Camera-type eye (tissue), 1 donor: ENCODE measurements at places on chromosomes 1 and 21. TPM values are rescaled to one million over a fixed set of nuclear protein-coding genes. Genes with fewer than 3 reads are reported as not detected.

FAM72C gene
- 0.77 TPM for total RNA-seq

SLAMF9 gene
- not detected for total RNA-seq

OVAAL gene
- not detected for total RNA-seq

PYHIN1 gene
- total RNA-seq, result not detected

CYB5RL gene
- total RNA-seq, result 10.9 TPM

HPDL gene
- total RNA-seq, result 1.4 TPM

WDR4 gene
- total RNA-seq, result 14.5 TPM

IL12RB2 gene
- 1.1 TPM for total RNA-seq

LRRC71 gene
- not detected for total RNA-seq

NR1I3 gene
- total RNA-seq, result not detected

NHLH1 gene
- total RNA-seq, result 2.7 TPM

LEFTY2 gene
- total RNA-seq, result 4.2 TPM

GJB4 gene
- 0.33 TPM for total RNA-seq

AQP10 gene
- total RNA-seq, result not detected

AIRE gene
- total RNA-seq, result 0.27 TPM

AJAP1 gene
- 7.6 TPM for total RNA-seq

RAB7B gene
- 5.3 TPM for total RNA-seq

OR6N1 gene
- not detected for total RNA-seq

LENEP gene
- total RNA-seq, result 6.0 TPM

ORC1 gene
- 3.1 TPM for total RNA-seq

C4BPA gene
- not detected for total RNA-seq

TEX38 gene
- not detected for total RNA-seq

KPRP gene
- total RNA-seq, result not detected

SPRR2E gene
- total RNA-seq, result not detected

TTC34 gene
- 0.27 TPM for total RNA-seq
